ENCODE measurements at places on chromosomes 6 and 20.
A peak's percentile ranks its signal among the peaks of the same experiment; 100 is the strongest.

GRCh38 chr6:27693766-27694546 lies 218.2 kb downstream of the OR2B2 start:
- peak; percentile 72 for DNase-seq

- no peak for DNase-seq
These were observed 75.2 kb upstream of the PMEPA1 start for GRCh38 chr20:57785061-57785460.

DNA sequence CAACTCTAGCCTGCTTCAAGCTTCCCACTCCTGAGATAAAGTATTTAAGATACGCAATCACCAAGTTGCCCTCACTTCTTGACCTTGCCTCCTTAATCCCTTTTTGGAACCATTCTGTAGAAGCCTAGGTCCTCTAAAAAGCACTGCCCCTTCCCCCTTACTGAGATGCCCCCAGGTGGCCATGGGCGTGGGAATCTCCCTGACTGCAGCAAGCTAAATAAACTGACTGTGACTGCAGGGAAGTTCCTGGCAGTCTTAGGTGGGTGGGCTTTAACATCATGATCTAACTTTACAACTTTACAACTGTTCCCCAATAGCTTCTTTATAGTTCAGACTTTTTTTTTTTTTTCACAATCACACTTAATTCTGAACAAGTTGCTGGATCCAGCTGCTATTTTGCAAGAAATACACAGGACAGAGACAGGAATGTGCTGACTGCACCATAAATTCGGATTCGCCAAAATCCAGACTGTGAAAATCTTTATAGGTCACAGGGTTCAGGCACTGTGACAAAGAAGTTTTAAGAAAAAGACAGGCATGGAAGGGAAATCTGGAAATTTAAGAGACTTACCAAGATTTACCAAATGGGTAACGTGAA lies 344.2 kb upstream of the SULF2 start:
- DNase-seq, result no peak

GRCh38 chr6:105875974-105876640 lies 210.0 kb upstream of the PRDM1 start:
- no peak for DNase-seq

DNA sequence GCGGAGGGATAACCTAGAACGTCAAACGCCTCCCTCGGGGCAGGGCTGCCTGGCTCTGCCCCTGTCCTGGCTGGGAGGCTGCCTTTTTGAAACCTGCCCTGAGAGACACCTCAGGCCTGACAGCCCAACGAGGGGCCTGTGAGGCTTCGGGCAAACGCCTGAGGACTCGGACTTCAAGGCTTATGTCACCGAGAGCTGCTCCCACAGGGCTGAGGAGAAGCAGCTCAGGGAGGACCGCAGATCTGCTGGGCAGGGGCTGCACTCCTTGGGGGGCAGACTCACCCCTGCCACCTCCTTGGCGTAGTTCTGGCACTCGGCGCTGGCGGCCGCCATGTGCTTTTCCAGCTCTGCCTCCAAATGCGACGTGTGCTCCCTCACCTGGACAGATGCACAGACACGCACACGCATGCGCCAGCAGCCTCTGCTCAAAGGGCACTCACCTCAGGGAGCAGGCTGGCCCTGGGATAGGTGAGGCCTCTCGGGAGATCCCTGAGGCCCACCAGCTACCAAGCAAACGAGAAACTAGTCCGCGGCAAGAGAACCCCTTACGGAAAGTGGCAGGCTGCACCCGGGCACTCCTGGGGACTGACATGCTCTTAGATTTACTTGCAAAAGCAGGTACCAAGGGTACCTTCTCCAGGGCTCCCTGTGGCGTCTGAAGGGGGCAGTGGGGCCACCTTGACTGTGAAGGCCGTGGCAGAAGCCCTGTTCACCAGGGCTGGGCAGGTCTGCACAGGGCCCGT lies 49.6 kb downstream of the DSTN start:
- peak; percentile 4 for DNase-seq

GRCh38 chr20:44218446-44218845 lies 7.9 kb upstream of the OSER1 start:
- DNase-seq, result no peak

DNA sequence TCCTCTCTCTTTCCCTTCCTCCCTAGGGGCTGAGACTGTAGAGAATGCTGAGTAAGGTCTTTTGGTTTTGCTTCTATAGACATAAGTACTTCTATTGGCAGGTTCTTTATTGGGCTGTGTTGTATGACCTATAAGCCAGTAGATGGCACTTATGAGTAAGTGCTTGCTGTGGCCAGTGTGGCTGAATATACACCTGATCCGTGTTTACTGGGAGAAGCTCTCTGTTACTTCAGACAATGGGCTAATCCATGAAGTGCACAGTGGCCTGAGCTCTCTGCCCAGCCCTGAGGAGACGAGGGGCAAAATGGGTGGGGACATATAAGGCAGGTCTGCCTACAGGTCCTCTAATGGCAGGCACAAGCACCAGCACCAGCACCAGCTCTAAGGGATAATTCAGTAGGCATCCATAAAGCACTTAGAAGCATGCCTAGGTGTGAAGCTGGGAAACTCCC lies 610.3 kb downstream of the RNF144B start:
- DNase-seq, result peak; percentile 31

DNA sequence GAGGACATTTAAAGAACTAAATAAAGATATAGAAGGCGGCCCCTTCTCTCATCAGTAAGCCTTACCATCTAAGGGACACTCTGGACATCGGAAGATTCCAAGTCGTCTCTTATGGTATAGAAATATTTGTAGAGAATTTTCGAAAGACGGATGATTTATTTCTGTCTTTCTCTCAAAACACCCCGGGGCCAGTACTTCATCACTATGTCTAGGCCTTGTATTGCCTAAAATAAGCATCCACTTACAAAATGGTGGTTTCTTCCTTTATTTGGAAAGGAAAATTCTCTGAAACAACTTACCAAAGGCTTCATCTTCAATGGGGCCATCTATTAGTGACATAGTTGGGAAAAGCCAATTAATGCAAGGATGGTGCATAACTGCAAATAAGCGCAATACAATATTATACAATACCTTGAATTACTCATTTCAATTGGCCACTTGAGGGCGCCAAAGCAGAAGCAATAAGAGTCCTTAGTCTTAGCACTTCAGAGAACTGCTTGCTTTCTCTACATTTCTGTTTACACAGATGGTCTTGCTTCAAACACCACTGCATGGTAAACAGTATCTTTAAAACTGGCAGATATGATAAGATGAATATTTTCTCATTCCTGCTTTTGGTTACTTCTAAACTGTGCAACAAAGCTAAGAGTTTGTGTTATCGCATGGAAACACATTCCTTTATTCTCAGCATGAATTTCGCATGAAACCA lies 113.2 kb downstream of the VIP start:
- peak; percentile 36 for DNase-seq

- no peak for DNase-seq
These were observed 163.2 kb downstream of the DTNBP1 start for GRCh38 chr6:15499591-15499990.

- no peak for DNase-seq
These were observed 27.9 kb downstream of the FIG4 start for GRCh38 chr6:109718991-109719390.

GRCh38 chr6:155066361-155066760 lies 71.2 kb downstream of the TIAM2 start:
- no peak for DNase-seq

- DNase-seq, result no peak
These were observed 851.2 kb upstream of the EYS start for GRCh38 chr6:66558189-66558588.

DNA sequence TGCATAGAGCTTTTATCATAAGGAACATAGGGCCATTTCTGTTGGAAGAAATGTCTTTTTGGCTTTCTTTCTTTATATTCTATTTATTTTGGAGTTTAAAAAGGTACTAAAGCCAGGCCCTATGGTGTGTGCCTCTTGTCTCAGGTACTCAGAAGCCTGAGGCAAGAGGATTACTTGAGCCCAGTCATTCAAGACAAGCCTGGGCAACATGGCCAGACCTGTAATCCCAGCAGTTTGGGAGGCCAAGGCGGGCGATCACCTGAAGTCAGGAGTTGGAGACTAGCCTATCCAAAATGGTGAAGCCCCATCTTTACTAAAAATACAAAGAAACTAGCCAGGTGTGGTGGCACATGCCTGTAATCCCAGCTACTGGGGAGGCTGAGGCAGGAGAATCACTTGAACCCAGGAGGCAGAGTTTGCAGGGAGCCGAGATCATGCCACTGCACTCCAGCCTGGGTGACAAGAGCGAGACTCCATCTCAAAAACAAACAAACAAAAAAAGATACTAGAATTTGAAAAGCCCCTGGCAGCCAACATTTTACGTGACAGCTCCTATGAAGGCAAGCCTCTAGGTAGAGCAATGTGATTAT lies 80.0 kb downstream of the CBFA2T2 start:
- no peak for DNase-seq

GRCh38 chr6:12013307-12013719 lies 1.2 kb downstream of the HIVEP1 start:
- DNase-seq, result peak; percentile 54

- DNase-seq, result no peak
These were observed 57.7 kb upstream of the SLC22A1 start for GRCh38 chr6:160063771-160064413.
